Transverse colon (tissue), 4 donors: ENCODE measurements at places on chromosomes 12 and 14.
A peak's percentile ranks its signal among the peaks of the same experiment; 100 is the strongest.

DNA sequence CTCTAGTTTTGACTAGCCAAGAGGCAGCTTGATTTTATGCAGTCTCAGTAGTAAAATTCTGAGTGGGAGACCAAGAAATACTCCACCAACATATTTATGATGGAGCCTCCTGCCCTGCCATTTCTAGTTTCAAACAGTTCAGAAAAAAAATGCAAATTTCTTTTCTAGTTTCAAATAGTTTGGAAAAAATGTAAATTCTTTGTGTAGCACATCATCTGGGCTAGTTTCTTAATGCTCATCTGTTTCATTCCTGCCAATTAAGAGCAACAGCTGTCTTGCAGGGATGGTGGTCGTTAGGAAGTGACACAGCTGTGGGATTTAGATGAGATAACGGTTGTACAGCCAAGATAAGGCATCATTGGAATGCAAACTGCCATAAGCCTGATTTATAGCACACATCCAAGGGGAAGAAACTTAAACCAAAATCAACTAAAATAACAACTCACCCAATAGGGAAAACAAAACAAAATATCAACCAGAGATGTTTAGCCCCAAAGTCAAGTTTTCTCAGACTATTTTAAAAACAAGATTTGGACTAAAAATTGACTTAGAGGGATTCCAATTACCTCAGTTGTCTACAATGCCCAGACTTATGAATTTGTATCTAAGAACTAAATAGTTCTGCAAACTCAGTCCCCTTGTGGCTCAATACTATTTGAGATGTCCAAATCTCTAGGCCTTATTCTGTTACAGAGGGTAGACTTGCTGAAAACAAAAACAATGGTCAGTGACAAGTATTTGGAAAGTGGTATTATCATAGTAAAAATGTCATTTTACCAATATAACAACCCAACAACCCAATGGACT is 291.3 kb upstream of the ATP2B1 start:
- H3K27me3 ChIP-seq, result no peaks in the 10 kb centered on the region
- H3K4me1 ChIP-seq, result no peaks in the 10 kb centered on the region
- H3K27ac ChIP-seq, result no peak overlapping the region
- DNase-seq, result no peak
- no peaks in the 10 kb centered on the region for H3K36me3 ChIP-seq

DNA sequence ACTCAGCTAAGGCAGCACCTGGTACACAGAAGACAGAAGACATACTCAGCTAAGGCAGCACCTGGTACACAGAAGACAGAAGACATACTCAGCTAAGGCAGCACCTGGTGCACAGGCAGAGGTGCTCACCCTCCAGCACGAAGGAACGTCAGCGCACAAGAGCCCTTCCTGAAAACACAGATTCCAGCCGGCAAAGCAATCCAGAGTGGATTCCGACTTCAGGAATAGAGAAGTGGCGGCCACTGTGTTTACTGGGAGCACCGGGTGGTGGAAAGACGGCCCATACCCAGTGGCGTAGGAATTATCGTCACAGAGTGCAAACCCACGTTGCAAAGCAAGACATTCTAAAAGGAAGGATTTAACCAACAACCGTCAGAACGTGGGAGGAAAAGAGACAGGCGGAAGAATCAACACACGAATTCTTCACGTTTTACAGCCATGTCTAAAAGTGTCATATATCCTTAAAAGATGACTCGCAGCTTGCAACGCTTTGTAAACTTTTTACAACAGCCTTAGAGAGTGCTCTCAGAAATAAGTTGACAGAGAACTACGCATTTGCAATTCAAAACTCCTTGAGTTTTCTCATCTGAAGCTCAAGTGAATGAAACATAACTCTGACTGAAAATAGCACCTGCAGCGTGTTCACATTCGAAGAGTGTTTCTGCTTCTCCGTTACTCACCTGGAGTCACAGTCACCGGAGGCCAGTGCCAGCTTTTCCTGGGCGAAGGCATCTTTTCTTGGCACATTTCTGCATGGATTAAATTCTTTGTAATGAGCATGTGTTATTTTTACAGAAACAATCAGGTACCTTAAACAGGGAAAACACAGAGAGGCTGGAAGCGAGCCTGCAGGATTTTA is 55.8 kb upstream of the GALNT9 start:
- H3K27me3 ChIP-seq, result peaks cover 81% of the 10 kb centered on the region
- H3K4me1 ChIP-seq, result no peaks in the 10 kb centered on the region
- DNase-seq, result no peak
- no peaks in the 10 kb centered on the region for H3K36me3 ChIP-seq
- no peak overlapping the region for H3K4me3 ChIP-seq

- H3K27ac ChIP-seq, result no peak overlapping the region
- no peaks in the 10 kb centered on the region for H3K36me3 ChIP-seq
- DNase-seq, result no peak
- no peaks in the 10 kb centered on the region for H3K4me1 ChIP-seq
- no peaks in the 10 kb centered on the region for H3K27me3 ChIP-seq
Measured at GRCh38 chr14:63428486-63428885, 109.8 kb upstream of the GPHB5 start.

DNA sequence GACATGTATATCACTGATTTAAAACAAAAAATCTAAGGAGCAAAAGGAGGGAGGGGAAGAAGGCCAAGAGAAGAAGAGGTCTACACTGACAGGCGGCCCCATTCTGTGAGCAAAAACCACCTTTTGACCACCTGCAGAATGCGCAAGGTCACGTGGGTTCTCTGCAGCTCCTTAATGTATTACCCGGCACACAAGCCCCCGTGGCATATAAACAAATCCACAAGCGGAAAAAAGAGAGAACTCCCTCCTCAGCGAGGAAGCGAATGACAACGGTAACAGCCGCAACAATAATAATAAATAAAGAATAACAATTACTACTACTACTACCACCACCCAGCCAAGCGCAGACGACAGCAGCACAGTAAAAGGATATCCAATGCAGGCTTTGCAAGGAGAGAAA is 1.3 kb downstream of the KSR2 start:
- no peak overlapping the region for H3K27ac ChIP-seq
- DNase-seq, result no peak
- no peak overlapping the region for H3K4me3 ChIP-seq
- H3K27me3 ChIP-seq, result peaks cover 40% of the 10 kb centered on the region

DNA sequence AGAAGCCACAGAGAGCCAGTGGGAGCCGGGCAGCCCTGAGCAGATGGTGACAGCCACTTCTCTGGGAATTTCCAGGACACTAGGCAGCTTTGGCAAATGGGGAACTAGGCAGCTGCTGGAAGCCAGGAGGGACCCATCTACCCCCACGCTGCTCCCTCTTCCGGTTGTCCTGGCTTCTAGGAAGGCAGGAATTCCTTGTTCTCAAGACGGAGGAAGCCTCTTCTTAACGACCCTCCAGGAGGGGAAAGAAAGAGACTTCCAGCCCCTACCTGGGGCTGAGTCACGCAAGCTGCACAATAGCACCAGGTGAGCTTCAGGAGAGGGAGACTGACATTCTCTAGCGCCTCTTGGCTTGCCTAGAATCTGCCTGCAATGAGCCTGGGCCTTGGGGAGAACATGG is 141.5 kb downstream of the ANO2 start:
- no peaks in the 10 kb centered on the region for H3K36me3 ChIP-seq
- DNase-seq, result no peak
- H3K4me1 ChIP-seq, result no peaks in the 10 kb centered on the region

DNA sequence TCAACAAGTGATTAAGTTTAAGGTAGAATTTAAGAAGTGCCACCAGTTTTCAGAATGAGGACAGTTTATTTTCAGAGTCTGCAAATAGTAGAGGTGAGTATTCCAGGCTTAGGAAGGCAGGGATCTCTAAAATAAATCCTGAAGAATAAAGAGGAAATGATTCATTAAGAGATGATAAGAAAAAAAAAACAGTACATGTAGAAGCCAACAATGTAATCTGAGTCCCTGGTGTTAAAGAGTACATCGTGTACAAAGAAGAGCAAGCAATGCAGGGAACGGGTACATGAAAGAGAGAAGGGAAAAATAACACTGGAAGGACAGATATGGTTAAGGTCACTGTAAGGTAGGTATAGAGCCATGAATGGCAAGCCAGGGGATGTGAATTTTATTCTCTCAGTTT is 95.2 kb upstream of the FOXG1 start:
- H3K27me3 ChIP-seq, result no peaks in the 10 kb centered on the region
- no peak for DNase-seq
- no peaks in the 10 kb centered on the region for H3K4me1 ChIP-seq

- no peaks in the 10 kb centered on the region for H3K4me1 ChIP-seq
- no peaks in the 10 kb centered on the region for H3K36me3 ChIP-seq
- H3K27me3 ChIP-seq, result no peaks in the 10 kb centered on the region
- H3K27ac ChIP-seq, result no peak overlapping the region
Measured at GRCh38 chr12:123928274-123928865, 44.3 kb downstream of the CCDC92 start.

GRCh38 chr14:64645220-64645892 is 58.9 kb upstream of the PLEKHG3 start:
- DNase-seq, result no peak
- peaks cover 9% of the 10 kb centered on the region for H3K4me1 ChIP-seq
- no peak overlapping the region for H3K4me3 ChIP-seq
- H3K36me3 ChIP-seq, result no peaks in the 10 kb centered on the region

DNA sequence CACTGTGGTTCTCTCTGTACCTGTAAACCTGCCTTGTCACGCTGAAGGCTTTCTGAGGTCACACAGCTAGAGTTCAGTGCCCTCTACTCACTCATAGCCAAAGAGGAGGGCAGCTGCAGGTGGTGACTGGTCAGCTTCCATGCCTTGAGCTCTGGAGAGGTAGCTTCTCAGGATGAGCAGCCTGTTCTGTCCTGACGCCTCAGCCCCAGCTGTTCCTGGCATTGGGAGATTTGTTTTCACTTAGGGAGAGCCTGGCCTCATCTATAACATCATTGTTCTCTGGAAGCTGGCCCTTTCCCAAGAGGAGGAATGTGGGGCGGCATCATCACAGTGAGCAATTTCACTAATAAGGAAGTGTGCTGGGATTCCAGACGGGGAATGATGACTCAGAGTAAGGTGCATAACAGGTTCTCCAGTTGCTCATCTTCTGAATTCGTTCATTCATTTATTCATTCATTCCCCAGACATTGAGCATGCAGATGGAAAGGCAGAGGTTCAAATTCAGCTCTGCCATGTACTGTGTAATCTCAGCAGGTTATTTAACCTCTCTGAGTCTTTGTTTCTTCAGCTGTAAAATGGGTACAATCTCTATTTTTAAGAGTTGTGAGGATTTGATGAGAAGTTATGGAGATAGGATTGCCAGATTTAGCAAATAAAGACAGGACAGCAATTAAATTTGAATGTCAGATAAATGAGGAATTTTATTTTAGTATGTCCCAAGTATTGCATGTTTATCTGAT is 255.8 kb upstream of the CRY1 start:
- no peak overlapping the region for H3K27ac ChIP-seq
- H3K36me3 ChIP-seq, result no peaks in the 10 kb centered on the region
- no peak overlapping the region for H3K4me3 ChIP-seq
- peaks cover 5% of the 10 kb centered on the region for H3K4me1 ChIP-seq
- DNase-seq, result peak; percentile 69

DNA sequence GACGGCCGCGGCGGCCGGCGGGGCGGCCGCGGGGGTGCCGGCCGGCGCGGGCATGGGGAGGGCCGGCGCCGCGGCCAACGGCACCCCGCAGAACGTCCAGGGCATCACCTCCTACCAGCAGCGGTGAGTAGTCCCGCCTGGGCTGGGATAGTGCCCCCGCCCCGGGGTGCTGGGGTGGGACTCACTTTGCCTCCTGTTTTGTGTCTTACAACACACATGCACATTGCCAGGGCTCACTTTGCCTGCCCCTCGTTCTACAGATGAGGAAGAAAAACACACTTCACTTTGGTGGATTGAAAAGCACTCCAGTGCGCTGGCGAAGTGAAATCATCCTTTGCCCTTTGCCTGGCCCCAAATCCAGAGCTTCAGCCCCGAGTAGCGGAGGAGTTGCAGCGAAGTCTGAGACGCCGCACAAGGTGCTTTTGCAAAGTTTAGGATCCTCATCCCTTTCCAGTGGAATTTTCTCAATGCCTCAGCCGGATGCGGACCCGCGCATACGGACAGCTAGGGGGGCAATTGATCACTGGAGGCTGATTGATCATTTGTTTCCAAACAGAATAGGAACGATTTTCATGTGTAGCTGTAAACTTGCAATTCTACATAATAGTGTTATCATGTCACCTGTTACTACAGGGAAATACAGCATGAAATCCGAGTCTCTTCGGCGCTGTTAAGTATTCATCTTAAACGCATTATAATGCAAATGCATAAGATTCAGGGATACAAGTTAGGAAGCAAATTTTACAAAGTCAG is 3.6 kb upstream of the NPAS3 start:
- no peak overlapping the region for H3K27ac ChIP-seq
- DNase-seq, result no peak
- no peaks in the 10 kb centered on the region for H3K36me3 ChIP-seq
- peaks cover 89% of the 10 kb centered on the region for H3K27me3 ChIP-seq
- peaks cover 26% of the 10 kb centered on the region for H3K4me1 ChIP-seq

DNA sequence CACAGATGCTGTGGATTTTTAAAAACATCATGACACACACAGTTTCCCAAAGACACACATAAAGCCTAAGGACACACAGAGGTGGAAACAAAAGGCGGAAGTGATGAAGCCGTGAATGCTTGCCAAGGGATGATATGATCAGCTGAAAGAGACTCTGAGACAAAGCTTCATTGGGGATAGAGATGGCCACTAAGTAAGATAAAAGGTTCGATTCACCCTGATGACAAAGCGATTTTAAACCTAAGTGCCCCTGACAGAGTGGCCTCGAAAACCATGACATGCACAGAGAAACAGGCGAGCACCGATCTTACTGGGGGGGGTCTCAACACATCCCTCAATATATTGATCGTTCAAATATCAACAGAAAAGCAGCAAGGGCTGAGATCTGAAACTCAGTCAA is 20.3 kb upstream of the EIF5 start:
- H3K36me3 ChIP-seq, result no peaks in the 10 kb centered on the region
- H3K4me1 ChIP-seq, result no peaks in the 10 kb centered on the region
- H3K4me3 ChIP-seq, result no peak overlapping the region

GRCh38 chr12:111201036-111201435 is 167.9 kb downstream of the PHETA1 start:
- H3K4me1 ChIP-seq, result no peaks in the 10 kb centered on the region
- DNase-seq, result no peak
- no peak overlapping the region for H3K4me3 ChIP-seq

DNA sequence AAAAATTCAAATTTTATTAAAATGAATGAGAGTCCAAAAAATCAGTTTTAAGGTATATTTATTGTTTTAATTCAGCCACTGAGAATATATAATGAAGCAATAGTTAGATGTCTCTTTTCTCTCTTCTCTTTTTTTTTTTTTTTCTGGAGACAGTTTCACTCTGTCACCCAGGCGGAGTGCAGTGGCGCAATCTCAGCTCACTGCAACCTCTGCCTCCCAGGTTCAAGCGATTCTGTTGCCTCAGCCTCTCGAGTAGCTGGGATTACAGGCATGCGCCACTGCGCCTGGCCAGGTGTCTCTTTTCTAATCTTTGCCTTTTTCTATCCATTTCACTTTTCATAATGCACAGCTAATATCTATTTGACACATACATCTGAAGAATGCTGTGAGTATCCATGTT is 307.1 kb upstream of the RGS6 start:
- H3K27ac ChIP-seq, result no peak overlapping the region
- H3K27me3 ChIP-seq, result no peaks in the 10 kb centered on the region
- DNase-seq, result no peak
- no peak overlapping the region for H3K4me3 ChIP-seq
- H3K36me3 ChIP-seq, result no peaks in the 10 kb centered on the region

- no peak for DNase-seq
- H3K27ac ChIP-seq, result no peak overlapping the region
- peaks cover 10% of the 10 kb centered on the region for H3K4me1 ChIP-seq
- no peak overlapping the region for H3K4me3 ChIP-seq
- H3K27me3 ChIP-seq, result peaks cover 73% of the 10 kb centered on the region
- H3K36me3 ChIP-seq, result no peaks in the 10 kb centered on the region
Measured at GRCh38 chr14:99968941-99969340, 96.3 kb upstream of the EVL start.
